Non-pigmented ciliary epithelial cell (primary cell): ENCODE measurements at places on chromosomes 3 and 15.

DNA sequence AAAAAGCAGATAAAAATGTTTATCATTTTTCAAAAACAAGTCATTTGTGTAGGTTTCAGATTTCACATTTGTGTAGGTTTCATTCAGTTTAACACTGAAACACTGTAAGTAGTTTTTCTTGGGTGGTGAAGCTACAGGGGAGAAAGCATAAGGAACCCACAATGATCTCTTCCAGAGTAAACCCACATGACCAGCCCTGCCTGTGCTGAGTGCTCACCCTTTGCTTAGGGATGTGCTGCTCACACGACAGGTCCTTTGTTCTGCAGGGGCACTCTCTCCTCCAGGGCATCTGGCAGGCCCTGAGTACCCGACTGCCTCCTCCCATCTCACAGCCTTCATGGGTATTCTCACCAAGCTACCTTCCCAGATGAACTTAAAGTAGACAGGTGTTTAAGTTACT, 28.9 kb downstream of the ZXDC start:
- DNase-seq = no peak

- DNase-seq = no peak
Observed at GRCh38 chr3:176798680-176799079, 398.6 kb downstream of the TBL1XR1 start.

GRCh38 chr3:13621381-13622221, 72.7 kb downstream of the FBLN2 start:
- DNase-seq = no peak

GRCh38 chr3:159007331-159007730, 205.5 kb downstream of the MFSD1 start:
- no peak for DNase-seq

DNA sequence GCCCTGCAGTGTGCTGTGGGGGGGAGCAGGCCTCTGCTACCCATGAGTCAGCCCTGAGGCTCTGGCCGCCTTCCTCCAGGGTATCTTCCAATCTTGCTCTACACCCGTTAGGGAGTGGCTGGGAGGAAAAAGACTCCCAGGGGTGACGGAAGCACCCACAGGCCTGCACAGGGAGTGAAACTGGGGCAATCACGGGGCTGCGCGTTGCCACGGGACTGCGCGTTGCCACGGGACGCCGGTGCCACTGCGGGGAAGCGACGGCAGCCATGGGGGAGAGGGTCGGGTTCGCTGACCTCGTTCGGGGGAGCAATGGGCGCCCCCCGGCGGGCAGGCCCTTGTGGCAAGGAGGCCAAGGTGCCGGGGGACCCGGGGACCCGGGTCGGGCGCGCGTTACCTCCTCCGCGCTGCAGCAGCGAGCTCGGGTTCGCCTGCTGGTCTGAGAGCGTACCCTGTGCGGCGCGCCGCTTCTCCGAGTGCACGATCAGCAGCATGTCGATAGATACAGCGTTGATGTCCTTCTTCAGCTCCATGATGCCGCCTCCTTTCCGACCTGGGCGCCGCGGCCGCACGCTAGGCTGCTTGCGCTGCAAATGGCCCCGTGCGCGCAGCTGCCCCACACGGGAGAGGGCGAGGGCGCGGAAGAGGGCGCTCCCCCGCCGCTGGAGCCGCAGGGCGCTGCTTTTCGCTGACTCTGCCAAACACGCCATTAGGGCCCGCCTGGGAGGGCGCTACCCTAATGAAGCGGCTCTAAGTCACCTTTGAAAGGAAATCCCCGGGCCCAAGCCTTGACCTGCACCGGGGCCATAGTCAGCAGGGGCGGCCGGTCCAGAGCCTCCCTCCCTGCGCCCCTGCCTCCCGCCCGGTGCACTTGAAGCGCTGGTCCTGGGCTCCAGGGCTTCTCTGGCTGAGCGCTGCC, at the start of gene KY:
Gene KY, minus strand, starts transcription at position 592 of the 916 bp plus-strand sequence. Its CDS starts 62 bp downstream, at position 530.
- DNase-seq = no peak

DNA sequence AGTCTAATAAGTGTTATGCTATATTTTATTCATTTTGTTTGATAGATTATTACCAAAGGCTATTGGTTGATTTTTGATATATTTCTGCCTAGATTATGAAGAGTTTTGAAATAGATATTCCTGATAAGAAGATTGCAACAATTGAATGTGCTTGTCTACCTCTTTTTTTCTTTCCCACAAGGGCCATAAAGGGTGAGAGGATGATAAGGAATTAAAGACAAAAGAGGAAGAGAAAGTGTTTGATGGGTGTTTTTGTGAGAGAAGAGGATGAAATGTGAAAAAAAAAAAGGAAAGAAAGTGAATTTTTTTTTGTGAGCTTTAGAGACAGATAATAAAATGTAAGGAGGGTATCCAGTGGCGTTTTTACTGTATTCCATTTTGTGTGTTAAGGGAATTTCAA, 244.4 kb downstream of the CHST2 start:
- no peak for DNase-seq

- no peak for DNase-seq
Observed at GRCh38 chr3:7484636-7485035, 623.7 kb downstream of the GRM7 start.

DNA sequence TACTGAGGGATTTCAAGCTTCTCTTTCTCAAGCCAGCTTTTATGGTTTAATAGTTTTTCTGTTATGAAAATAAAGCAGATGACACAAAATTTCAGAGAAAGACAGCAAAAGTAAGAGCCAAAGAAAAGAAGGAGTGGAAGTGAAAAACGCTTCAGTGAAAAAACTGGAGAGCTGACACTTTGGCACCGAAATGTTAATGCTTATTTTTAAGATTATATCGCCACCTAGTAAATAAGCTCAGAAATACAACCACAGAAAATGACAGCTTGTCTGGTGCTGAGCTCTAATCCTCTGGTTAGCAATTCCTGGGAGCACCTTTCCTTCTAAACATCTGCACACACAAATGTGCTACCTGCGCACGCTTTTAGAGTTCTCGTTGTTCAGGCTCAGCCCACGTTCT, 101.6 kb downstream of the ZPLD1 start:
- DNase-seq = peak; percentile 8

- no peak for DNase-seq
Observed at GRCh38 chr15:72173864-72174550, 23.6 kb downstream of the GRAMD2A start.

- DNase-seq = no peak
Observed at GRCh38 chr3:66259566-66260255, 38.9 kb downstream of the SLC25A26 start.

DNA sequence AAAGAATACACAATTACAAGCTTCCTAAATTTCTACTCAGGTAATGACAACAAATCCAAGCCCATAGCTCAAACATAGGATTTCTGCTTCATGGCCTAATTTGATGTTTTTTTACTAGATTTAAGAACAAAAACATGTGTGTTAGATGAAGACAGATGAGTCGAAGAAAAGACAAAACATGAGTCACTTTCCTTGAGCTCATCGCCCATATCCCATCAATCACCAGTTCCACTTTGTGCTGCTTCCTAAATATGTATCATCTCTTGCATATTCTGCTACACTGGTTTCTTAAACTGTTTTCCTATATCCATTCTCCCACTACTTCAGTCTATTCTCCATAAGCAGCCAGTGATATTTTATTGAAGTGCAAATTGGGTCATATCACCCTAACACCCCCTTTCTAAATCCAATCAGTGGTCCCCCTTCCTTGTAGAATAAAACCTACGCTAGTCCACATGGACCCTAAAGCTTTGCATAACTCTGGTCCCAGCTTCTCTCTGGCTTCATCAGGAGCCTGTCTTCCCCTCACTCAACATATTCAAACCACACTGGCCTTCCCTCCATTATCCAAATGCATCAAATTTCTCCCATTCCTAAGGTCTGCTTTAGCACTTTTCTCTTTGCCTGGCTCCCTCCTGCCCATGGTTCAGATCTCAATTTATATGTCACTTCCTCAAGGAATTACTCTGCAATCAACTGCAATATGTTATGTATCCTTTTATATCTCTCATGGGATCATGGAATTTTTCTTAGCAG, 1033.9 kb downstream of the FHIT start:
- no peak for DNase-seq

GRCh38 chr15:99564221-99565048, 1.3 kb upstream of the MEF2A start:
- no peak for DNase-seq

- no peak for DNase-seq
Observed at GRCh38 chr3:88291486-88291885, 141.7 kb downstream of the C3orf38 start.

DNA sequence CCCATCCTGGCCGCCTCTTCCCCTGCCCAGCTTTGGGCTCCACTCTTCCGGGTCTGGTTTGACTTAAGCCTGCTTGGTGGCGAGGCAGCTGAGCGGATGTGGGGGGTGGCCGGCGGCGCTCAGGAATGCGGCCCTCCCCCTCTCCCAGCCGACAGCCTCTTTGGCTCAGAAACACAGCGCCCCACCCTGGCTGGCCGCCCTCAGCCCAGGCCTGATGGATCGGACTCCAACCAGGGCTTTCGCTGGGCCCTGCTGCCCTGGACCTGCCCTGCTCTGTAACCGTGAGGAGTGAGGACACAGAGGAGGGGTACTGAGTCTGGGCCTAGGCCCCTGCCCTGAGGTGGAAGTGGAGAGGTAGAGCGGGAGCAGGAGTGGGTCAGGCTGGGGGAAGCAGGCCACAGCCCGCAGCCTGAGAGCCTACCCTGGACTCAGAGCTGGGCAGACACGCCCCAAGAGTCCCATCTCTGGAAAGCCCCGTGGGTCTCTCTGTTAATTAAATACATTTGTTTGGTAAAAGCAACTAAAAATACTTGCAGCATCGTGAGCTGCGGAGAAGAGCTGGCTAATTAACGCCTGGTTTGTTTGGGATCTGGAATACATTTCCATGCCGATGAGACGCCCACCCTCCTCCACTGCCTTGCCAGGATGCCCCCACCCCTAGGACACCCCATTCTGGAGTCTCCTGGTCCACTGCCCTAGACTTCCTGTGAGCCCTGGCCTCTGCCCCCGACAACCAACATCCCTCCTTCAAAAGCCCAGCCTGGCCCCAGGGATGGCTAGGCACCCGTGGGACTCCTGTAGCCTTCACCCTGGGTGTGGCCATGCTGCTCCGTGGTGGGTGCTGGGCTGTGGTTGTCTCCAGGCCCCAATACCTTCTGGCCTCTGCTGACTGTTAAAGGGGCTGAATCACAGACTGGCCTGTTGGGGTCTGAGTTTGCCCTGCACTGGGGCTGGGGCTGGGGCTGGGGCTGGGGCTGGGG, 19.6 kb downstream of the PLXNA1 start:
- DNase-seq = peak; percentile 54

- no peak for DNase-seq
Observed at GRCh38 chr3:10955711-10956453, 36.7 kb upstream of the SLC6A1 start.

DNA sequence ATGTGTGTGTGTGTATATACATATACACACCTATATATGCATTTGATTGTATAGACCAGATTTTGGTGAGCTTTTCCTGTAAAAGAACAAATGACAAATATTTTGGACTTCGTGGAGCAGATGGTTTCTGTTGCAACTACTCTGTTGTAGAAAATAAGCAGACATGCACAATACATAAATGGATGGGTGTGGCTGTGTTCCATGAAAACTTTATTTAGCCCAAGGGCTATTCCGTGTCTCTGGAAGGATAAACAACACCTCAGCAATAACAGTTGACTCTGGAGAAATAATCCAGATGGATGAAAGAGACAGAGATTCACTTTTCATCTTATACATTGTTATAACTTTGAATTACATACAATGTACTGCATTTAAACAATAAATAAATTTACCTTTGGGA, 441.4 kb downstream of the CNTN3 start:
- DNase-seq = no peak

GRCh38 chr3:60000311-60001105, 950.7 kb upstream of the CFAP20DC start:
- DNase-seq = no peak

DNA sequence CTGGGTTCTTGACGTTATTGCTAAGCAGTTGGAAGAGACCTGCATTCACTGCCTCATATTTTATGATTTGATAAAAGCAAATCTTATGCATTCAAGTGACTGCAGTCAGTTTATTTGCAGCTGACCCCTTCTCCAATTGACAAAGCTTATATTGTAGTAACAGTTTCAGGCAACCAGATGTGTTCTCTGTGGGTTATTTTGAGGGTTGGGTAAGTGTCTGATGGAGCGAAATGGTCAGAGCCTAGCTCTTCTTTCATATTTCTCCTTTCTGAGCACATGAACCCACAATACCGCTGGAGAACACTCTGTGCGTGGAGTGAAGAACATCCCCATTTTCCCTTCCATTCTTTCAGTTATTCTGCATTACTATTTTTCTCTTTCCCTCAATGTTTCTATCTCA, 125.8 kb upstream of the KCNH8 start:
- DNase-seq = no peak

DNA sequence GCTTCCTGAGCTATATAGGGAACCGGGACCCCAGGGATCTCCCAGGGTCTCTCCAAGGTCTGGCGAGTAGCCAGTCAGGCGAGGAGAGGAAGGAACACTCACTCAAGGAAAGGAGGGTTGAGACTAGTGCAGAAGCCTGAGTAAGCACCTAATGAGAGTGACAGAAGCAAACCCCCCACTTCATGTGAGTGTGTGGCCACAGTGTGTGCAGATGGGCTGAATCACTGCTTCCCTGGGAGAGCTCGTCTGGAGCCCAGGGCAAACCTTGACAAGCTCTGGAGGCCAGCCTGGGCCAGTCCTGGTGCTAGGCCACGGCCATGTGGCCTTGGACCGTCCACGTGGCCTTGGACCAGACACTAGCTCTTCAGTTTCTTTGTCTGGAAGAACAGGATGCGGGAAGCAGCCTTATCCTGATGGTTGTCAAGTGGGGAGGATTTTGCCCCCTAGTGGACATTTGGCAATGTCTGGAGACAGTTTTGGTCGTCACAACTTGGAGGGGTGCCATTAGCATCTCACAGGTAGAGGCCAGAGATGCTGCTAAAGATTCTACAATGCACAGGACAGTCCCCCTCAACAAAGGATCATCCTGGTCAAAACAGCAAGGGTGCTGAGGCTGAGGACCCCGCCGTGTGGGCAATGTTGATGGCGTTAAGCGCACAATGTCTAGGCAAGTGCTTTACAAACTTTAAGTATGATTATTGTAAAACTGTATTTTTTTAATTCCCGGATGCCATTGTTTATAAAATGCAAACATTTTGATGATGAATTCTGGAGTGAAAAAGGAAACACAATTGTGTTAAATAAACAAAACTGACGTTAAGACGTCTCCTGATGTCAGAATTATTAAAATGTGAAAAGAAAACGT, 34.8 kb upstream of the CTSH start:
- no peak for DNase-seq

DNA sequence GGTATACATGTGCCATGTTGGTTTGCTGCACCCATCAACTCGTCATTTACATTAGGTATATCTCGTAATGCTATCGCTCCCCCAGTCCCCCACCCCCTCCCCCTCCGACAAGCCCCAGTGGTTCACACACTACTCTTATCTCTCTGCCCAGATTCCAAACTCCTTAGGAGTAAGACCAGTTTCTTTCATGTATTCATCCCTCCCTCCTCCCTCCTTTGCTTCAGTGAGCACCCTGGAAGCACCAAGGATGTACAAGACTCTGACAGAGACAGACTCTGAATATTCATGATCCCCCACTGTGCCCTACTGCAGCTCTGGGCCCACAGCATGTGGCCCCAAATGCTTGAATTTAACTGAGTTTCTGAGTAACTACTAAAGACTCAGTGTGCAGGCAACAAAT, 113.8 kb upstream of the RAD18 start:
- no peak for DNase-seq

- DNase-seq = no peak
Observed at GRCh38 chr3:193665370-193665989, 72.5 kb downstream of the OPA1 start.

GRCh38 chr15:38053205-38053604, 118.8 kb downstream of the TMCO5A start:
- no peak for DNase-seq

- peak; percentile 69 for DNase-seq
Observed at GRCh38 chr15:94206463-94207167, 24.7 kb upstream of the MCTP2 start.

GRCh38 chr3:192830291-192831110, 87.2 kb downstream of the MB21D2 start:
- DNase-seq = no peak
